ENCODE measurements at places on chromosomes 4 and X. TPM values are rescaled to one million over a fixed set of nuclear protein-coding genes. Genes with fewer than 3 reads are reported as not detected.

Gene RHOXF2
- not detected for total RNA-seq

Gene EVC2
- total RNA-seq: 1.2 TPM

Gene UGT2B11
- total RNA-seq: under 0.01 TPM

Gene ATOH1
- not detected for total RNA-seq

Gene CCKAR
- 0.25 TPM for total RNA-seq

Gene CABS1
- total RNA-seq: not detected

Gene CLGN
- total RNA-seq: 4.2 TPM

Gene ART3
- 2.7 TPM for total RNA-seq

Gene RAB39B
- 24.6 TPM for total RNA-seq

Gene ARHGAP6
- 2.0 TPM for total RNA-seq

Gene BMP15
- total RNA-seq: not detected

Gene MAGED4
- total RNA-seq: 119 TPM

Gene FABP2
- not detected for total RNA-seq

Gene TMPRSS11D
- not detected for total RNA-seq

Gene IL1RAPL1
- total RNA-seq: 11.1 TPM

All from temporal lobe (tissue), 4 donors.